ENCODE measurements at places on chromosomes 6 and 20.

- DNase-seq = no peak
Measured at GRCh38 chr6:166365806-166366205, 16.9 kb downstream of the MPC1 start.

GRCh38 chr20:39676241-39676640 is 714.1 kb downstream of the DHX35 start:
- DNase-seq = no peak

- no peak for DNase-seq
Measured at GRCh38 chr6:143139239-143139784, 78.6 kb downstream of the AIG1 start.

DNA sequence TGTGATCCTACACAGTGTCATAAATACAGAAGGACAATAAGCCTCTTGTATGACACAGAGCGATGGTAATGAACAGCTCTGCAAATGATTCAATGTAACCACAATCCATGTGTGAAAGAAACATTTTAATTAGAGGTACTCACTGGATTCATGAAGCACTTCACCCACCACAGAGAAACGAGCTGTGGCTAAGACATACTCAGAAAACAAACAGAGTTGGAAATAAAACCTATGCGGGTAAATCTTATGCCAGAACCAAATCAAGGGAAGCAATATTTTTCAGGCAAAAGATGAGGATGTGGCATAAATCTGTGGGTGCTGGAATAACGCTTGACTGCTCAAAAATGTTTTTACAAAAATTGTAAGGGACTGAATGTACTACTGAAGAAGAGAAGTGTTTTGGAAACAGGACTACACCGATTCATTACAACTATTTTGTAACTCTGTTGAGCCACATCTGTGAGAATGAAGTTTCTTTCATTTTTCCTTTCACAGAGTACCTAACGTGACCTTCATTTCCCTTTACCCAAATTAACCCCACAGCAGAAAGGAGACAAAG is 112.1 kb downstream of the WDR27 start:
- peak; percentile 45 for DNase-seq

DNA sequence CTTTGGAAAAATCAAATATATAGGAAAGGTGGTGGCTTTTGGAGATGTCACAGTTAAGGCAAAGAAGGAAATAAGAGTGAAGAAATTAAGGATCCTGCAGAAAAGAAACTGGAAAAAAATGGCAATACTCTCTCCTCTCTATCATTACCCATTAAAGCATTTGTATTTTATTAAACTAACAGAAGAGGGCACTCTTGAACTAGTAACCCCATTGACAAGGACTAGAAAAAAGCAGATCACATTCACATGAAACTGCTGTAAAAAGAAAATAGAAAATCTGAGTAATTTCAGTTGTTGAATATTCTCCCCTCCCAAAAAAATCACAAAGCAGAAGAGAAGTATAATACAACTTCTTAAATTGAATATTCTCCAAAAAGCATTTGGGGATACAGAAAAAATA is 104.1 kb upstream of the SLC35B3 start:
- DNase-seq = no peak

- no peak for DNase-seq
Measured at GRCh38 chr6:119541132-119541905, 191.8 kb upstream of the MAN1A1 start.

- no peak for DNase-seq
Measured at GRCh38 chr6:168124921-168125320, 45.9 kb upstream of the FRMD1 start.

DNA sequence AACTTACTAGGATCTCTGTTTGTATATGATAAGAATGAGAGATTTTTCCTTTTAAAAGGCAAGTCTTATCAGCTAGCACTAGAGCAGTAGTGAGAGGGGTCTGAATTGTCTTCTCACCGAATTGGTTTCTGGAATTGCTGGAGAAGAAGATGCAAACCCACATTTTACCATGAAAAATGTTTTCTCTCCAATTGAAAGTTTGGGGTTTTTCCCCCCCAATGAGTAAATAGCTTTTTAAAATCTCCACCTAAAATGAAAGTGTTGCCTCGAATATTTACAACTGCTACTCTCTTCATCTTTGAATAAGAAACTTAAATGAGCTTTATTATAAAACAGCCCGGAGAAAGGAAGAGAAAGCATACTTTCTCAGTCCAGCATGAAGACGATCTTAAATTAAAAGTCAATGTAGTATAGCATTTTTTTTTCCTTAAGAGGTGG is 1.8 kb downstream of the TCF21 start:
- no peak for DNase-seq

GRCh38 chr20:63080811-63081210 is 74.0 kb upstream of the BHLHE23 start:
- DNase-seq = no peak

DNA sequence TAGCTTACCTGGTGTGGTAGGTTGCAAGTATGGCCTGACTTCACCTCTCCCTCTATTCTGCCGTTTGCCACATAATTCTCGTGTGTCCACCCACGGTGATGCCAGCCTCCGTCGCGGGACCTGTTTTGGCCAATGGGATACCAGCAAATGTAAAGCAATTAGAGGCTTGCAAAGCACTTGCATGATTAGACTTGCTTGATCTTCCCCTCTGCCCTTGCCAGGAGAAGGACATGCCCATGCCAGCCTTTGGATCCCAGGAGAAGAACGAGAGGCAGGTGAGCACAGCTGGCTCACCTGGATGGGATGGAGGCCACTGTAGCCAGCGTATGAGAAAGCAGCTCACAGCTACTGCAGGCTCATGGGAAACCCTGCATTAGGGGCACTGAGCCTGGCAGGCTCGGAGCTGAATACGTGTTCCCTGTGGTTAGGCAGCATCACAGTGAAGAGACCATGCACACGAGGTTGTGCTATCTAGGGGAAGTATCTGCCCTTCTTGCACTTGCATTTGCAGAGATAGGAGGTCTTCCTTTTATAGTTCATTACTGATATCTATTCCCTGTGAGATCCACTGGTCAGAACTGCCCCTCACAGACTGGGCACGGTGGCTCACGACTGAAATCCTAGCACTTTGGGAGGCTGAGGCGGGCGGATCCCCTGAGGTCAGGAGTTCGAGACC is 62.4 kb downstream of the TMEM242 start:
- no peak for DNase-seq

GRCh38 chr6:166751051-166751595 is 124.1 kb upstream of the RPS6KA2 start:
- DNase-seq = no peak

DNA sequence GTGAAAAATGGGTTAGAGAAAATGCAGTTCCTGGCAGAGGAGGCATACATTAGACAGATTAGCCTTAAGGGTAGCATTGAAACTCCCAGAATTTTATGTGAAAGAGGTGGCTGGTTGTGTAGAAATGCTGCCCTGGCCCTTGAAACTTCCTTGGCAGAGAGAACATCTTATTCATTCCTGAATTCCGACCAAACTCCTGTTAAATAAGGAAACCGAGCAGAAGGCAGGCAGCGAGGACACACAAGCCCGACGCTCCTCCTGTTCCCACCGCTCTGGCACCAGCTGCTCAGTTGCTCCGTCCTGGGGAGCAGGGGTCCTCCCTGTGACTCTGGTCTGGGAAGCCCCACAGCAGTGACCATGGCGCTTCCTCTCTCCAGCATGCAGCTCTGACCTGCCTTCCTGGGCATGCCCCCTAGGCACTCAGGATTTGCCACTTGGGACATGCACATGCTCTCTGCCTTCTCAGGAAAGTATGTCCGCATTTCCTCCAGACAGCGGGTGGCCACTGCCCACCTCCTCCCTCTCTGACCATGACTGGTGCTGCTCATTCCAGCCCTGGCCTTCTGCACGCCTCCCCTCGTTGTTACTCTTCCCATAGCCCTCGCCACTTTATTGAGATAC is 35.2 kb upstream of the CLDN20 start:
- no peak for DNase-seq

DNA sequence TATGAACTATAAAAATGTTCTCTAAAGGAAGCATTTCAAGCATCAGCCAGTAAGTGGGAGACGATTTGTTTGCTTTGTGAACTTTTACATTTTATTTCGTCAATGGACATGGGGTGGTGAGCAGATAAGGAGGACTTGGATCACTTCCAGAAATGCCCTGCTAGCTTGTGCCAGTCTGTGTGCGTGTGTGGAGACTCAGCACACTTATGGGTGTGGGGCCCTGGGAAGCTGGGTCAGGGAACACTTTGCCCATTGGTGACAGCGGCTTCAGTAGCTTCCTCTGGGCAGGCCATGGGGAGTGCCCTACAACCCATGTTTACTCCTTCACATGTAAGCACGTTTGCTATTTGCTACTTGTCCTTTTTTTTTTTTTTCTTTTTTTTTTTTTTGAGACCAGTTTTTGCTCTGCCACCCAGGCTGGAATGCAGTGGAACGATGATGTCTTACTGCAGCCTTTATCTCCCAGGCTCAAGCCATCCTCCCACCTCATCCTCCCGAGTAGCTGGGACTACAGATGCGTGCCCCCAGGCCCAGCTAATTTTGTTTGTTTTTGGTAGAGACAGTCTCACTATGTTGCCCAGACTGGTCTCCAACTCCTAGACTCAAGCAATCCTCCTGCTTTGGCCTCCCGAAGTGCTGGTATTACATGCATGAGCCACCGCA is 24.2 kb downstream of the PRDM1 start:
- DNase-seq = no peak

- DNase-seq = no peak
Measured at GRCh38 chr6:71246596-71246995, 42.0 kb upstream of the OGFRL1 start.

DNA sequence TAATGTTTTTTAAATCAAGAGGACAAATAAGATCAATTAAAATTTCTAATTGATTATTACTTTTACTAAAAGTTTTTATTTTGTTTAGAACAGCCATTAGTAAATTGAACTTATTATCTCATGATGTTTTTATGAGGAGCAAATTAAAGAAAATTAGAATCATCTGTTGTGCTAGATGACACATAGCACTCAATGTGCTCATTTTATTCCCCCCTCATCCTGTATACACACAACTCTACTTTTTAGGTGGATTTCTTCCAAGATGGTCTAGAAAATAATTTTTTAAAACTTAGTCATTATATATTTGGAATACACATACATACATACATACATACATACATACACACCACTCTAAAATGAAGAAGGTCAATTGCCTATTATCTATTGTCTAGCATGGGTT is 29.3 kb upstream of the TSPYL1 start:
- no peak for DNase-seq

DNA sequence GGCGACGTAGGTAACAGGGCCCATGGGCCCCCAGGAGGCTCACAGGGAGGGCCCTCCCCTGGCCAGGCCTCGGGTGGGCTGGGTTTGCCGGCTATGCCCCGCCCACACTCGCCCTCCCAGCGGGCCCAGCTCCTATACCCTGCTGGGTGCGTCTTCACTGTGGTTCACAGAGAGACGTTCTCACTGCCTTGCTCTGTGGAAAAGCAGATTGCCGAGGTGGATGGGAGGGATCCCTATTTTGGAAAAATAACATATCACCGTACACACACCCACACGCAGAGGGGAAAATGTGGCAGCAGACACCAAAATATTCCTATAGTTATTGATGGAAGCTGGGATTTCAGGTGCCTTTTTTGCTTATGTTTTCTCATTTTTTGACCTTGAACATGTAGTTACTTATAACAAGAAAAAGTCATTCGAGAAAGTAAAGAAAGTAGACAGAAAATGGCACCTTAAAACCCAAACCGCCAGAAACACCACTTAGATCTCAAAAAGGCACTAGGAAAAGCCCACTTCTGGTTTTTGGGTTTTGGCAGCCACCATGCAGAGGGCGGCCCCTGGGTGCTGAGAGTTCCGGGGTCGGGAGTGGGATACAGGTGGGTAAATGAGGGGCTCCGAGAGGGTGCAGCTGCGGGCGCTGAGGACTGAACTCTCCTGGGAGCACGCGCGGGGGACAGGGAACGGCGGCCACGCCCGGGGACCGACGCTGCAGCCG is 49.4 kb downstream of the TMEM242 start:
- DNase-seq = peak; percentile 44

DNA sequence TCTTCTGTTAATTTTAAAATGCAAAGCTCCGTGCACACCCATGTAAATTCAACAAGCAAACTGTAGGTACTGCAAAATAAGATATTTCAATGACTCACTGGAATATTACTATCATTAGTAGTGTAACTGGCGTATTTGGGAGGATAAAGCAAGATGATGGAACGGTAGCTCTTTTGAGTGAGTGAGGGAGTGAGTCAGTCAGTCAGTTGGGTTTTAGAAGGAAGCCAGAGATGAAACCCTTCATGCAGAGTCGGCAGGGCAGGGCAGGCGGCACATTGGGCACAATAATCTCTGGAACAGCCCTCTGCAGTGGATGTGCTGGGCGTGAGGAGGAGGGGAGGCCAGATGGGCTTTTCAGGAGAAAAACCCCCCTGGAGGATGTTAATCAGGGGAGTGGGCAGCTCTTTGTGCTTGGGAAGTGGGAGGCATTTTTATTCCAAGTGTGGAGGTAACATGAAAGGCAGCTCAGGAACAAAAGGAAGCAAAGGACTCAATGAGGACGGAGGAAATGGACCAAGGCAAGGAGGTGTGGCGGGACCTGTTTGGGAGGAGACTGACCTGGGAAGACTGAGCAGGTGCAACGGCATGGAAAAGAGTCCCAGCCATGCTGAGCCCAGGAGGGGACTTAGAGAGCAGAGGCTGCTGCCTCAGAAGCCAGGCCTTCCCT is 171.2 kb downstream of the ZDHHC14 start:
- DNase-seq = no peak

- no peak for DNase-seq
Measured at GRCh38 chr6:51060262-51060762, 241.6 kb downstream of the TFAP2B start.

GRCh38 chr6:83199863-83200225 is 6.7 kb downstream of the RWDD2A start:
- DNase-seq = no peak

DNA sequence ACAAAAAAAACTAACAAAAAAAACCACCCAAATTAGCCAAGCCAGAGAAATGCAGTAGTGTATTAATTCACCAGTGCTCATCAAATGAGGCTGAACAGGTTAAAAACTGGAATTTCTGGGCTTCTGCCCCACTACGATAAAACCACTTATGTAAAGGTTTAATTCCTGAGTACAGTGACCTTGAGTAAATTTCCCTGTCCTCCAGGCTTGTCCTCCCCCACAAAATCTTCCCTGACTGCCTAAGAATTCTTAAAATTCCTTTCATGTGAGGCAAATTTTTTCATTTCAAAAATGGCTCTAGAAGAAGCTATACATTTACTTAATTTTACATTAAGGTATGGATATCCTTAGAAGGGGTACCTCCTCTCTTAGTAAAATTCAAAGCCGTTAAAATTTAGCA is 80.1 kb upstream of the ID4 start:
- no peak for DNase-seq
